ENCODE measurements at places on chromosomes 3 and 15. TPM values are rescaled to one million over a fixed set of nuclear protein-coding genes. Genes with fewer than 3 reads are reported as not detected.

- DNase-seq = no peak
Observed at GRCh38 chr3:6516143-6516542, 344.8 kb upstream of the GRM7 start.

GRCh38 chr3:128973988-128974564 is 19.8 kb downstream of the CFAP92 start:
- DNase-seq = no peak

GPR149 gene
- total RNA-seq = not detected

PYGO1 gene
- 18.0 TPM for total RNA-seq

TP63 gene
- total RNA-seq = 1.8 TPM
